ENCODE measurements at places on chromosomes 12 and 14.

DNA sequence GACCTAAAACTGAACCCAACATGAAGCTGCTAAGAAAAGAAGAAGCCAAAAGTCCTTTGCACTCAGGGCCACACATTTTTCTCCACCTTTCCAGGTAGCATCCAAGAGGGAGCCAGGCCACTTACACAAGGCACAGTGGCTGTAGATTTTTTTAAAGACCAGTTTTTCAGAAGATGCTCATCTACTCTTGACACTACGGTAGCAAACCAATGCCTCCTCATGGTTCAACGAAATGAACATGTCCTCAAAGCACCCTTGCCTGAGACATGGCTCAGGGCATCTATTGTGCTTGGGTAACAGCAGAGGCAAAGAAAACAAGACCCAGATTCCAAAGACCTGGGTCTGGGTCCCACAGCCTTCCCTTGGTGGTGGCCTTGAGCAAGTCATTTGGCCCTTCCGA lies 22.3 kb downstream of the PRIMA1 start:
- no peak for DNase-seq

GRCh38 chr12:124527861-124528561 lies 39.4 kb downstream of the NCOR2 start:
- DNase-seq = no peak

DNA sequence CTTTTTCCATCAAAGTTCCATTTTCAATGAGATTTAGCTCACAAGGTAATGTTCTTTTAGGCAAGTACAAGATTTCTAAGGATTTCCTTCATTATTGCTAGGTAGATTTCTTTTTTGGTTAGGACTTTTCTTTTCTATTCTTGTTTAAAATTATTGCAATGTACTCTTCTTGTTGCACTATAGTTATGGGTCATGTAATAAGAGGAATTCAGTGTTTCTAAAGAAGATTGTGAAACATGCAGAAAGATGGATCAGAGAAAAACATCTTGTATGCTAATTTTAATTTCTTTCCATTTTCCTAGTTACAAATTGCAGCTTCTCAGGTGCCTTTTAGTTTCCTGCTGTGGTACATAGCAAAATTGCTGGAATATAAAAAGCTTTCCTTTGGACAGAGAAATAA lies 56.1 kb downstream of the BTG1 start:
- no peak for DNase-seq

DNA sequence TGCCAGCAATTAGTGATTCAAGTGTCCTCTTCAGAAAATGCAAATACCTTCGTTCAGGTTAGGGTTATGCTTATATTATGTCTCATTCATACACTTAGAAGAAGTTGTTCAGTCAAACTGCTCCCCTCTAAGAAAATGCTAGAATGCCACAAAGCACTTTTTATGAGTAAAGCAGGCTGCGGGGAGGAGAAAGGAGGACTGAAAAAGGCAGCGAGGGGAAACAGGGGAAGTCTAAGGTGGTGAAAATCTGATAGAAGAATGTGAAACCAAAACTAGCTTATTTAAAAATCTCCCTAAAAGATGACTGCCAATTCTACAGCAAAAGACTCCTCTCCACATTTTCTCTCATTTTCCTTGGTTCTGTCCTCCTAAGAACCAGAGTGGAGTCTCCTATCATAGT lies 70.1 kb downstream of the PRKD1 start:
- DNase-seq = no peak

DNA sequence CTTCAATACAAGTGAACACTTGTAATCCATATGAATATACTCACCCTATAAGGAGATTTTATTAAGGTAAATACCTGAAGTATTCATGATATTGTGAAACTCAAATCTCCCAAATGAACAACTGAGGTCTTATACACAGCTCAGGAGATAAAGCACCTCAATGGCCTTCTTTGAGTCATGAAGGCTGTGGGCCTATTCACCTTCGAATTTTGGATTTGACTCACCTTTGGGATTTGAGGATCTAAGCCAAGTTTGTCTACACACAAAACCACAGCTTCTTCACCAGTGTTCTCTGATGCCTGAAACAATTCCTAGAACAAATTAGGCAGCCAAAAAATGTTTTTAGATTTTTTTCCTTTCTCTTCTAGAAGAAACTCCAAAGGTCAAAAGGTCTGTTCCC lies 194.1 kb downstream of the NUAK1 start:
- DNase-seq = no peak

DNA sequence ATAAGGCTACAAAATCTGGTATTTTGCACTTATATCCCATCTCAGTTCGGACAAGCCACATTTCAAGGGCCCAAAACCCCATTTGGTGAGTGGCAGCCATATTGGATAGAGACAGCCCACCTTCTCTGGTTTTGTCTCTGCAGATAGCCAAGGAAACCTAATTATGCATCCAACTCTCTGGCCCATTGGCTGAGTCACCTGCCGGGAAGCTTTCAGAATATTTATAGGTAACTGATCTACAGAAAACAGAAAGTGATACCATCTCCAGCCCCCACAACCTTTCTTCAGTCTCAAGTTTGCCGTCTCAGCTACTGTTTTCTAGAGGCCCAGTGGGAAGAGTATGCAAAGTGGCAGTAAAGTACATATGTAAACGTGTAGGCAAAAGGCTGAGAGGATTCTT lies 33.7 kb upstream of the PPP1CC start:
- DNase-seq = no peak

DNA sequence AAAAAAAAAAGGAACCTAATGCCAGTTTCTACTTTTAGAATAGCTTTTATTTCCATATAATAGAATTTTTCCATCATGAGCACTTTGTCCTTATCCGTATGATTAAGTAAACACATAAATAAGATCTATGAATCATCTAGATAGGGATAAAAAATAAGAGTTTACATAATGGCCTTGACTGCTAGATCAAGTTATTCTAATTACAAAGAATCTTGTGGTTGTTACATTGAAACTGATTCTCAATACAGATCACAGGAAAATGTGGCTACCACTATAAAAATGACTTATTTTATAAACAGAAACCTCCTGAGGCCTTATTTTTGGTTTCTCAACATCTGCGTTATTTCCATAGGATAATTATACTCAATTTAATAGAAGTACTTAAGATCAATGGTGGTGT lies 34.4 kb upstream of the NDUFA12 start:
- DNase-seq = no peak
